ENCODE measurements at places on chromosomes 11 and 22.

- peak; percentile 99 for DNase-seq
These were observed 1.6 kb downstream of the LDHA start for GRCh38 chr11:18395735-18396504.

DNA sequence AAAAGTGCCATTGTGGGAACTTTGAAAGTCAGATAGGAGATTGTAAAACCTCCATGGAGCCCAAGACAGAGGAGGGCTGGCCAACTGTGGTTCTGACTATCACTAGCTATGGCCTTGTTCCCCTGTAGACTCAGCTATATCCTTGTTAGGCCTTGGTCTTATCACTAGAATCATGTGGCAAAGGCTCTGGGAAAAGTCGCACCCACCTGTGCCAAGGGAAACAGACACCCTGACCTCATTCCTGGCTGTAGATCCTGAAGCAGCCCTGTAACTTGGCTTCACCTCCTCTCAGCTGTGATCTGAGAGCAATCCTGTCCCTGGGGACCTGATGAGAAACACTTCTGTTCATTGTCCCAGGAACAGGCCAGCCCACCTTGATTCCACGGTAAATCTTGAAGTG is 566.2 kb downstream of the TMEM135 start:
- DNase-seq: no peak

- no peak for DNase-seq
These were observed 23.9 kb downstream of the MYO7A start for GRCh38 chr11:77151804-77152509.

- no peak for DNase-seq
These were observed 152.9 kb upstream of the NAV2 start for GRCh38 chr11:19559746-19560145.

DNA sequence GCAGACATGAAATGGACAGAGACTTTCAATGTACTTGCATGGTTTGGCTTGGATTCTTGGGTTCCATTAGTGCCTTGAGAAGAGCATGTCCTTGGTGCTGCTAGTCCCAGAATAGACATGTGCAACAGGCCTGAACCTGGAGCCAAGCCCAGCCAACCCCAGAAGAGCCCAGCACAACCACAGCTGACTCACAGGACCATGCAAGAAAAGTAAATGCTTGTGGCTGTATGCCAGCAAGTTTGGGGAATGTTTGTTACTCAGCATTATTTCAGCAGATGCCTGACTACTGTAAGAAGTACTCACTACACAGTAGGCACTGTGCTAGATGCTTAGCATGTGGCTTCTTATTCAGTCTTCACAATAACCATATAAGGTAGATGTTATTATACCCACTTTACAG is 39.2 kb upstream of the HMGXB4 start:
- peak; percentile 46 for DNase-seq

GRCh38 chr22:48888466-48889208 is 939.0 kb downstream of the BRD1 start:
- no peak for DNase-seq

DNA sequence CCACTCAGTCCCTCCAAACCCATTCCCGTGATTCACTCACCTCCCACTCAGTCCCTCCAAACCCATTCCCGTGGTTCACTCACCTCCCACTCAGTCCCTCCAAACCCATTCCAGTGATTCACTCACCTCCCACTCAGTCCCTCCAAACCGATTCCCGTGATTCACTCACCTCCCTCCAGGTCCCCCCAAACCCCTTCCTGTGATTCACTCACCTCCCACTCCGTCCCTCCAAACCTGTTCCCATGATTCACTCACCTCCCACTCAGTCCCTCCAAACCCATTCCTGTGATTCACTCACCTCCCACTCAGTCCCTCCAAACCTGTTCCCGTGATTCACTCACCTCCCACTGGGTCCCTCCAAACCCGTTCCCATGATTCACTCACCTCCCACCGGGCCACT is 639.6 kb downstream of the BRD1 start:
- DNase-seq: no peak

GRCh38 chr11:11476499-11476898 is 123.4 kb upstream of the CSNK2A3 start:
- DNase-seq: no peak

GRCh38 chr11:73248526-73249185 is 23.5 kb upstream of the P2RY6 start:
- no peak for DNase-seq

- DNase-seq: peak; percentile 17
These were observed 711 bp downstream of the FDX1 start for GRCh38 chr11:110430267-110431050.

GRCh38 chr11:33315822-33316221 is 58.6 kb downstream of the HIPK3 start:
- no peak for DNase-seq

- DNase-seq: no peak
These were observed 152.6 kb upstream of the B3GAT1 start for GRCh38 chr11:134564472-134565200.

DNA sequence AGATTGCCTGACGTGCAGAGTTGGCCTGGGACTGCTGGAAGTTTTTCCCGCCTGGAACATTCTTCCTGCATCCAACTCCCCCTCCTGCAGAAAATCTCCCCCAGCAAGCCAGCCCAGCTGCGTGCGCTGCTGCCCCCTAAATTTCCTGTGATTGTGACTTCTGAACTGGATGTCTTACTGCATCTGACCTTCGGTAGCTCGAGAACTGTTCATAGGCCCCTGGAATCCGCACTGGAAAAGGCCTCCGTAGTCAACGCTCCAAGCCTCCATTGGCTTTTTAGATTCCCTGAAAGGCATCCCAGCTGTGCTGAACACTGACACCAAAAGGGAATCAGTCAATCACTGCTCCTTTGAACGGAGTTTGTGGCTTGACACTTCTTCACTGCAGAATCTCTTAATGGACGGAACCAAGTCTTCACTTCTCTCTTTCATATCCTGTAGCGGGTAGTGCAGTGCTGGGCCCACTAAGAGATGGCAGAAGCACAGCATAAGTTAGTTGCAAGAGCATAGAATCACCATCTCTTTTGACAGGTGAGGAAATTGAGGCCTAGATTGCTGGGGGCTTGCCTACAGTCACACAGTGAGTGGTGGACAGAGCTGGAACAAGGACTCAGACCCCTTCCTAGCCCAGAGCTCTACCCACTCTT is 14.2 kb upstream of the RASD2 start:
- no peak for DNase-seq

GRCh38 chr11:29432719-29433325 is 584.0 kb downstream of the KCNA4 start:
- DNase-seq: peak; percentile 10

DNA sequence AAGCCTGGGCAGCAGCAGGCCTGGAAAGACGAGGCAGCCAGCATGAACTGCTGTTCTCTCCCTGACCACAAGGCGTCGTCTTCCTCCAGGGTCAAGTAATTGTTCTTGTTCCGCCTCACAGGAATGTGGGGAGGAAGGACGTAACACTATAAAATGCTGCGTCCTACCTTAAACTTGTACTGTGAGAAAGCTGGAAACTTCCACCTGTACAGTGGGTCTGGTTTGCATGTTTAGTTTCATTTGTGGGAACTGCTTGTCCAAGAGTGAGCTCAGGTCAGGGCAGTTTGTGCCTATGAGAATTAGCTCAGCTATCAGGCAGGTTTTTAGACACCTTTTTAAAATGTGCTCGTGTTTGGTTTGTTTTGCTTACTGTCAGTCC is 55.2 kb downstream of the PANX1 start:
- peak; percentile 45 for DNase-seq

- DNase-seq: no peak
These were observed 7.5 kb upstream of the RAG2 start for GRCh38 chr11:36605221-36606216.

DNA sequence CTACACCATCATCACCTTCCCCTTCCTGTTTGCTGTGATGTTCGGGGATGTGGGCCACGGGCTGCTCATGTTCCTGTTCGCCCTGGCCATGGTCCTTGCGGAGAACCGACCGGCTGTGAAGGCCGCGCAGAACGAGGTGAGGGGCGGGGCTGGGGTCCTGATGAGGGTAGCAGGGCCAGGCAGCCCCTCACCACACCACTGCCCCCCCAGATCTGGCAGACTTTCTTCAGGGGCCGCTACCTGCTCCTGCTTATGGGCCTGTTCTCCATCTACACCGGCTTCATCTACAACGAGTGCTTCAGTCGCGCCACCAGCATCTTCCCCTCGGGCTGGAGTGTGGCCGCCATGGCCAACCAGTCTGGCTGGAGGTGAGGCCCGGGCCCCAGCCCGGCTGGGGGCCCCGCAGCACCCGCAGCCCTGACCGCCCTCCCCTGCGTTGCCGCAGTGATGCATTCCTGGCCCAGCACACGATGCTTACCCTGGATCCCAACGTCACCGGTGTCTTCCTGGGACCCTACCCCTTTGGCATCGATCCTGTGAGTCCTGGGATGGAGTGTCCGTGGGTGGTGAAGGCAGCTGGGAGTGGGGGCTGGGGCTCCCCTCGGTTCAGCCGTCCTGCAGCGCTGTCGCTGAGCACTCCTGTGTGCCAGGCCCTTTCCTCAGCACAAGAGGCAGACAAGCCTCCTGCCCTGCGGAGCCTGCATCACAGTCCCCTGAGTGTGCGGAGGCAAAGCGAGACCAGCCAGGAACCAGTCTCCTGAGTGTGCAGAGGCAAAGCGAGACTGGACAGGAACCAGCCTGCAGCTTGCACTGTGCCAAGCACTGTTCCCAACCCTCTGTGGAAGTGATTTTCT is 8.8 kb downstream of the TCIRG1 start:
- DNase-seq: no peak

DNA sequence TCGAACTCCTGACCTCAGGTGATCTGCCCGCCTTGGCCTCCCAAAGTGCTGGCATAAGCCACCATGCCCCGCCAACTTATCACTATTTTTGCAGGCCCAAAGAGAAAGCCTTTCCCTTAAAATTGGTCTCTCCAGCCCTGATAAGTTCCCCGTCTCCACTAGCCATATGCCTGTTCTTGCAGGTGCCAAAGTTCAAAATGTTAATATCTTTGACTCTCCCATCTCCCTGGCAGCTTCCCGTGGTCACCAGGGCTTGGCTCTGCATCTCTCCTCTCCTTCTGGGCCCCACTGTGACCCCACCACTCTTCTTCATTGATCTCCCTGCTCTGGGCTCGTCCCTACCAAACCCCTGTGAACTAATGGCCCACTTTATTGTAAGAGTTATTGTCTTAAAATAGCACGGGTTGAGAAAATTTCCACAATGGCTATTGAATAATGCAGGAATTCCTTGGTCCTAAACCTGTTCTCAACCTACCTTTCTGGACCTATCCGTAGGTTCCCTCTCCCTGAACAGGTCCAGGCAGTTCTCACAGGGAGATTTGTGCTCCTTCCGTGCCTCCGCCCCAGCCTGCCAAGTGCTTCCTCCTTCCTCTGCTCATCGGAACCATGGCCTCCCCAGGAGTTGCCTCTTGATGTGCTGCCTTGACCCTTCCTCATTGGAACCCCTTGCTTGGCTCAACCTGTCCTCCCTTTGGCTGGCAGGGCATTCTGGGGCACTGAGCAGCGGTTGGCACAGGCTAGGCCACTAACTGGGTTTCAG is 147.5 kb downstream of the DSCAML1 start:
- DNase-seq: no peak

DNA sequence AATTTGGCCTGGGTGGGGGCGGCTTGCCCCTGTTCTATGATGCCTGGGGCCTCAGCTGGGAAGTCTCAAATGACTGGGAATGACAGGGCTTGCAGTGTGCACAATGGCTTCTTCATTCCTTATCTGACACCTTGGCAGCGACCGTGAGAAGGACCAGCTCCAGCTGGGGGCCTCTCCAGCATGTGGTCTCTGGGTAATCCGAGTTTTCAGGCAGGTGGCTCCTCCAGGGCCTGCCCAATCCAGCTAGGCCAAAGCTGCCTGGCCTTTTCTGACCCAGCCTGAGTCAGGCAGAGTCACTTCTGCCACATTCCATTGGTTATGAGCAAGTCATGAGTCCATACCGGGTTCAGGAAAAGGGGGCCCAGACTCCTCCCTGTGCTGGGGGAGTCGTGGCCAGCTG is 646.0 kb downstream of the OPCML start:
- DNase-seq: peak; percentile 67

- DNase-seq: no peak
These were observed 8.5 kb upstream of the GRAMD1B start for GRCh38 chr11:123421589-123421988.

DNA sequence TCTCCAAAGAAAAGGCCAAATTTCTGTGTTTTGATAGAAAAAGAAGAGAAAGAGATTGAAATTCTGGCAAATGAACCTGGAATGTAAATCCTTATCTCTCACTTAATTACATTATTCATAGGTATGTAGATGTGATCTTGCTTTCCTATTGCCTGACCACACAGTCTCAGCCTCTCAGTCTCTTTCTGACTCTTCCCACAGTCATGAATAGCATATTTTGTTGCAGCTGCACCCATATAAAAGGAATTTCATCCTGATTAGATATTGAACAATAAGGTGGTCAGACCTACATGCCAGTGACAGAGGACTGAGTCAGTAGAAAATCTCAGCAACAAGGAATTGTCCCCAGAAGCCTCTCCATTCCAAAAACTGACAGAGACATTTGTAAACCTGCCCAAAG is 62.9 kb upstream of the LRRC4C start:
- peak; percentile 74 for DNase-seq

DNA sequence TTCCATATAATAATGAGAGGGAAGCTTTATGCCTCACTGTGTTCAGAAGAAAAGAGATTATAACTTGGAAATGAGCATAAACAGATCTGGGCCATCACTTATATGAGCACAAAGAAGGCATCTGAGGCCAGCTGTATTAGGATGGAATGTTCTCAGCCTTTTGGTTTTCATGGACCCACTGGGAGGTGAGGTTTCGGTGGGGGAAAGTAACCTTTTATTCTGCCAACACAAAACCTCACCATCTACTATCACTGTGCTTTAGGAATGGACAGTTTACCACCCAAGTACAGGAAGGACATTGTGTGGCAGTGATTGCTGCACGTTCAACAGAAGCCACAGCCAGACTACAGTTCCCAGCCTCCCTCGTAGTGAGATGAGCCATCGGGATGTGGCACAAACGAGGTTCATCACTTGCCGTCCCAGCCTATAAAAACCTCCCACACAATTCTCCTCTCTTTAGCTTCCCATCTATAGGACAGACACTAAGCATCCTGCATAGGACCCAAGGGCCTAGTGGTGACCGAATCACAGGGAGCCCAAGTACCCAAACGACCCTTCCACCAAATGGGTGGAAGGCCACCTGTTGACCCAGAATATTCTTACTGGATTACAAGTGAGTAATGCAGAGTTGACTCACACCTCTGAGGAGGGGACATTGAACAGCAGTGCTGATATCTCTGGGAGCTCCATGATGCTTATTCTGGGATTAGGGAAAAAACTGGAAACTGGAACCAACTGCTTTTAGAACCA is 121.5 kb upstream of the RAG2 start:
- no peak for DNase-seq

DNA sequence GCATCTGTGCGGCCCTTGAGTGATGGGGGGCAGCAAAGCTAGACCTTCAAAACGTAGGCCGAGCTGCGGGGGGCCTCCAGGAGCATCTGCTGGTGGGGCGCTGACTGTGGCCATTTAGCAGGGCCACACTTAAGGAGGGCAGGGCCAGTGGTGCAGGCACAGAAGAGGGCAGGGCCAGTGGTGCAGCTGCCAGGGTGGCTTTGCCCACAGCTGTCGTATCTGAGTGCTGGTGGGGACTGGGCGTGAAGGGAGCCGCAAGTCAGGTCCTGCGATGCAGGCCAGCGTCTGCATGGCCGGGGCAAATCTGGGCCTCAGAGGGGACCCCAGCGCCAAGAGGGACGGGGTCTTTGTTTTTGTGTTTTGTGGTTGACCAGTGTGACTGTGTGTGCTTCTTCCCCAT is 27.7 kb downstream of the RNH1 start:
- DNase-seq: no peak

Measured in fibroblast of skin of right quadriceps (primary cell).